ENCODE measurements at places on chromosomes 4 and X. TPM values are rescaled to one million over a fixed set of nuclear protein-coding genes. Genes with fewer than 3 reads are reported as not detected.

Gene GLOD5
- not detected for total RNA-seq

Gene HAND2
- not detected for total RNA-seq

- H3K27ac ChIP-seq = no peak overlapping the region
- no peaks in the 10 kb centered on the region for H3K4me1 ChIP-seq
These were observed 220.0 kb downstream of the ENOX2 start for GRCh38 chrX:130682990-130683389.

Gene NKX6-1
- 0.45 TPM for total RNA-seq

Gene CORIN
- total RNA-seq = 0.17 TPM

- no peaks in the 10 kb centered on the region for H3K27me3 ChIP-seq
- H3K27ac ChIP-seq = no peak overlapping the region
- H3K4me3 ChIP-seq = no peak overlapping the region
- no peak for DNase-seq
- H3K4me1 ChIP-seq = no peaks in the 10 kb centered on the region
These were observed 140.9 kb upstream of the HPGD start for GRCh38 chr4:174663216-174663615.

Gene USP26
- not detected for total RNA-seq

Gene SLC2A9
- 0.20 TPM for total RNA-seq

DNA sequence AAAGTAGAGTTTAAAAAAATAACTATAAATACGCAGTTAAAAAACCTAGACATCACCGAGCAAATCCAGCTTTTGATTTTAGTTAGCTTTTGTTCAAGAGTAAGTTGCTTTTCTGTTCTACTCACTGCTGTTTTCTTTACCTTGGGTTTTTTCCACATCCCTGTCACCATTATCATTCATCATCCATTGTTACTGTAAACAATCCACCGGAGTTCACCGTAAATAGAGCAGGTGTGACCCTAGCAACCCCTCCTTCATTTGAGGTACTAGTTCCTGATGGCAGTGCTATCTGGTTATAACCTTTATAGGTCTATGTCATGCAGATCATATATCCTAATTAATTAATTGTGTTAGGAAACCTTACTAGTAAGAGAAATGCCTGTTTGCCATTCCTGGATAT lies 43.0 kb upstream of the TEX13D start:
- peaks cover 2% of the 10 kb centered on the region for H3K4me1 ChIP-seq
- H3K4me3 ChIP-seq = no peak overlapping the region
- DNase-seq = no peak
- no peak overlapping the region for H3K27ac ChIP-seq

DNA sequence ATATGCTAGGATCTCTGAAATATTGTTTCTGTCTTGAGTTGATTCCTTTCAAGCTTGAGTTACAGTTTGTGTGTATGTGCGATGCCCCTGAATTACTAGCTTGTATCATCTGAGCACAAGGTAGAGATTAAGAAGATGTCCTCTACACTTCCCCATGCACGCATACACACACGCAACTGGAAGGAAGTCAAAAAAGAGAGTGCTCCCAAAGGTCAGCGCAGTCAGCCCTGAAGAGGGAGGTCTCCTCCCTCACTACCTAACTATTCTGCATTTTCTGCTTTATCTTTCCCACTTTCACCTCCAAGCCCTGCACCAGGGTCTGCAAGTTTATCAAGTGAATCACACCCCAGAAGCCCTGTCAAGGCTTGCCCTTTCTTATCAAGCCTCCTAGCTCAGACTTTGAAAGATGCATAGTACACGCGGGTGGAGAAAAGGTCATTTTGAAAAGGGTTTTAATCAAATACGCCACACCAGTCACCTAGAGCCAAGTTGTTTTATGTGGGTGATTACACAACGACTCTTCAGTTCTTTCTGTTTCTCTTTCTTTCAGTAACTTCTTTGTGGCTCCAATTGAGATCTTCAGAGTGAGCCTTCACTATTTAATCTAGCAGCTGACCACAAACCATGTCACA lies 127.7 kb downstream of the ASB9 start:
- no peaks in the 10 kb centered on the region for H3K4me1 ChIP-seq
- no peak overlapping the region for H3K4me3 ChIP-seq
- no peak for DNase-seq
- no peaks in the 10 kb centered on the region for H3K27me3 ChIP-seq
- no peak overlapping the region for H3K27ac ChIP-seq
- no peaks in the 10 kb centered on the region for H3K36me3 ChIP-seq

GRCh38 chr4:186192066-186192612 lies 772 bp downstream of the CYP4V2 start:
- H3K27me3 ChIP-seq = no peaks in the 10 kb centered on the region
- peaks cover 14% of the 10 kb centered on the region for H3K4me1 ChIP-seq
- peak overlapping the region; percentile 86 for H3K4me3 ChIP-seq
- no peaks in the 10 kb centered on the region for H3K36me3 ChIP-seq
- no peak overlapping the region for H3K27ac ChIP-seq
- DNase-seq = peak; percentile 72

DNA sequence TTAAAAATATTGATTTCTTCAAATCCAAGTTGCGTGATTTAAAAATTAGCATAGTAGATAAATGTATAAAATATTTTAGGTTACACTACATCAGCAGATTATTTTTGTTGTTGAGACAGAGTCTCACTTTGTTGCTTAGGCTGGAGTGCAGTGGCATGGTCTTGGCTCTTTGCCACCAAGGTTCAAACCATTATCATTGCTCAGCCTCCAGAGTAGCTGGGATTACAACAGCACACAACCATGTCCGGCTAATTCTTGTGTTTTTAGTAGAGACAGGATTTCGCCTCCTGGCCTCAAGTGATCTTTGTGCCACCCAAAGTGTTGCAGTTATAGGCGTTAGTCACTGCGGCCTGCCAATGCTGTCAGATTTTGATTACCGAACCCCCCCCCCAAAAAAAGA lies 1390.5 kb upstream of the TENM3 start:
- no peak overlapping the region for H3K4me3 ChIP-seq
- H3K27me3 ChIP-seq = no peaks in the 10 kb centered on the region
- no peak for DNase-seq

DNA sequence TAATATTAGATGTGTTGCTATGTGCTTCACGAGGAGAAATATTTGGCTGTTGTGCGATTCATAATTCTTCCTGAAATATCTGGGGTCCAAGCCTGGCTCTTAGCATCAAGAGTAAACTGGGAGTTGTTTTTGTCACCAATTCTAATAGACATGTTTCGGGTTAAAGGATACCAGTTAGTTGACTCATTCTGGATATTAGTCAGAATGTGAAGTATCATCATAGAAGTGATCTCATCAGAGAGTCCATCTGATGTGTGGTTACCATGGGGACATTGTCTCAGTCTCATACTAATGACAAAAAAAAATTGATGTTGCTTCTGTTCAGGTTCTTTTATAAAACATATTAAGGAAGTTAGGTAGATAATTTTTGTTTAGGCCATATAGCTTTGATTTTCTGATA lies 57.2 kb upstream of the MTMR1 start:
- no peaks in the 10 kb centered on the region for H3K27me3 ChIP-seq
- no peak for DNase-seq
- no peaks in the 10 kb centered on the region for H3K4me1 ChIP-seq
- no peak overlapping the region for H3K4me3 ChIP-seq
- no peaks in the 10 kb centered on the region for H3K36me3 ChIP-seq

Gene ARX
- not detected for total RNA-seq

DNA sequence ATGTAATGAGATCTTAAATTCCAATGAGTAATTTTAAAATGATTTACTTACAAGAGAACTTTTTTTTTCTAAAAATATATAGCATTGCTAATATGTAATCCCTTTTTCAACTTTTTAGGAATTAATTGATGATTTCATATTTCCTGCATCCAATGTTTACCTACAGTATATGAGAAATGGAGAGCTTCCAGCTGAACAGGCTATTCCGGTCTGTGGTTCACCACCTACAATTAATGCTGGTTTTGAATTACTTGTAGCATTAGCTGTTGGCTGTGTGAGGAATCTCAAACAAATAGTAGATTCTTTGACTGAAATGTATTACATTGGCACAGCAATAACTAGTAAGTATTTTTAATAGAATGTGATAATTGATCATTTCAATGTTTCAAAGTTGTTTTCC lies 113.2 kb downstream of the USP9X start:
- H3K4me3 ChIP-seq = no peak overlapping the region
- no peak overlapping the region for H3K27ac ChIP-seq
- no peaks in the 10 kb centered on the region for H3K4me1 ChIP-seq
- H3K36me3 ChIP-seq = peaks cover 92% of the 10 kb centered on the region
- no peak for DNase-seq

GRCh38 chrX:113400193-113400704 lies 559.6 kb upstream of the AMOT start:
- DNase-seq = peak; percentile 13
- no peak overlapping the region for H3K4me3 ChIP-seq
- no peaks in the 10 kb centered on the region for H3K27me3 ChIP-seq
- peaks cover 4% of the 10 kb centered on the region for H3K4me1 ChIP-seq
- H3K27ac ChIP-seq = peak overlapping the region; percentile 45

DNA sequence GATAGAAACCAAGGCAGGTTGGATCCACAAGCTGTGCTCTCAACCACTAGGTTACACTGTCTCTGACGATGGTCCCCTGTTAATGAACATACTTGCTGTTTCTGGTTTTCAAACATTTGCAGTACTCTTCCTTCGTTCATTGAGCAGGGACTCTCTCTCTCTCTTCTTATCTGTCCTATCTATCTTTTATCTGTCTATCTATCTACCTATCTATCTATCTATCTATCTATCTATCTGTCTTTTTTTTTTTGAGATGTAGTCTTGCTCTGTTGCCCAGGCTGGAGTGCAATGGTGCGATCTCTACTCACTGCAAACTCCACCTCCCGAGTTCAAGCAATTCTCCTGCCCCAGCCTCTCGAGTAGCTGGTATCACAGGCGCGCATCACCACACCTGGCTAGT lies 9.4 kb upstream of the CT47C1 start:
- no peaks in the 10 kb centered on the region for H3K4me1 ChIP-seq
- DNase-seq = no peak
- no peak overlapping the region for H3K4me3 ChIP-seq
- no peak overlapping the region for H3K27ac ChIP-seq
- H3K27me3 ChIP-seq = no peaks in the 10 kb centered on the region

- H3K27me3 ChIP-seq = no peaks in the 10 kb centered on the region
- H3K36me3 ChIP-seq = peaks cover 39% of the 10 kb centered on the region
- no peak overlapping the region for H3K4me3 ChIP-seq
- H3K27ac ChIP-seq = no peak overlapping the region
These were observed 95.0 kb downstream of the ZNF827 start for GRCh38 chr4:145843639-145844038.

GRCh38 chr4:175818406-175818805 lies 6.3 kb upstream of the GPM6A start:
- H3K4me3 ChIP-seq = no peak overlapping the region
- no peaks in the 10 kb centered on the region for H3K27me3 ChIP-seq
- H3K36me3 ChIP-seq = no peaks in the 10 kb centered on the region
- no peak for DNase-seq
- H3K4me1 ChIP-seq = peaks cover 2% of the 10 kb centered on the region
- no peak overlapping the region for H3K27ac ChIP-seq

GRCh38 chrX:30141966-30142365 lies 73.4 kb upstream of the MAGEB2 start:
- H3K27ac ChIP-seq = no peak overlapping the region
- no peaks in the 10 kb centered on the region for H3K36me3 ChIP-seq
- H3K4me1 ChIP-seq = no peaks in the 10 kb centered on the region
- no peak overlapping the region for H3K4me3 ChIP-seq
- H3K27me3 ChIP-seq = no peaks in the 10 kb centered on the region

Gene XK
- 1.1 TPM for total RNA-seq

DNA sequence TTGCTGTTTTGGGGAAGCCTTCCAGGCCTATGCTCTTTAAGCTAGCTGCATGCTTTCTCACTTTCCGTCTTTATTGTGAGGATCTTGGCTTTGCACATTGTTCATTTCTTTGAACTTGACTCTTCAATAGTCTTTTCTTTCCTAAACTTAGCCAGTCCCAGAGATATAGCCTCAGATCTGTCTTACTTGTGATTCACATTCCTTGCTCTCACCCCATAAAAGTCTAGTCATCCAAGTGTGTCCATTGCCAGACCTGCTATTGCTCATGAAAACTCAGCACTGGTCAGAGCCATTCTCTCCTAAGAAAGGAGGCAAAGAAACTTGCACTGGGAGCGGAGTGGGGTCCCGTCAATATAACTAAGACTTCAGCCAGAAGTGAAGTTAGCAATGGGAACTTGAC lies 275.0 kb upstream of the CTSO start:
- no peak for DNase-seq
- H3K4me3 ChIP-seq = no peak overlapping the region
- H3K27ac ChIP-seq = no peak overlapping the region
- H3K36me3 ChIP-seq = no peaks in the 10 kb centered on the region
- no peaks in the 10 kb centered on the region for H3K4me1 ChIP-seq
- H3K27me3 ChIP-seq = no peaks in the 10 kb centered on the region

Gene GUCY1B1
- total RNA-seq = 2.9 TPM

GRCh38 chr4:70849291-70849690 lies 9.6 kb upstream of the GRSF1 start:
- no peaks in the 10 kb centered on the region for H3K27me3 ChIP-seq
- H3K4me1 ChIP-seq = no peaks in the 10 kb centered on the region

Gene DYNLT3
- 3.7 TPM for total RNA-seq

DNA sequence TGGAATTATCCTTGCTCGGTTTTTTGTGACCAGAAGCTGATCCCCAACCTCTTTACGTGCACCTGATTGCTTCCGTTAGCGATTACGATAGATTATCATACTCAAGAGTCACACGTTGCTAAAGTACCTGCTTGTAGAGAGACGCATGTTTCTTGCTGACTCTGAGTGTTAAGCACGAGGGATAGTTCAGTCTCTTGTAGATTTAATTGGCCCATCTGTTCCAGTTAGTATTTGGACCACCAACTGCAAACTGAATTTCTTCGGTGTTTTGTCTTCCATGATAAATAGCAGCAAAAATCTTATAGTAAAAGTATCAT lies 516 bp upstream of the COX18 start:
- H3K27ac ChIP-seq = peak overlapping the region; percentile 92
- no peak for DNase-seq
- no peaks in the 10 kb centered on the region for H3K36me3 ChIP-seq
- peak overlapping the region; percentile 87 for H3K4me3 ChIP-seq
- H3K4me1 ChIP-seq = peaks cover 2% of the 10 kb centered on the region

Gene XAGE5
- not detected for total RNA-seq

DNA sequence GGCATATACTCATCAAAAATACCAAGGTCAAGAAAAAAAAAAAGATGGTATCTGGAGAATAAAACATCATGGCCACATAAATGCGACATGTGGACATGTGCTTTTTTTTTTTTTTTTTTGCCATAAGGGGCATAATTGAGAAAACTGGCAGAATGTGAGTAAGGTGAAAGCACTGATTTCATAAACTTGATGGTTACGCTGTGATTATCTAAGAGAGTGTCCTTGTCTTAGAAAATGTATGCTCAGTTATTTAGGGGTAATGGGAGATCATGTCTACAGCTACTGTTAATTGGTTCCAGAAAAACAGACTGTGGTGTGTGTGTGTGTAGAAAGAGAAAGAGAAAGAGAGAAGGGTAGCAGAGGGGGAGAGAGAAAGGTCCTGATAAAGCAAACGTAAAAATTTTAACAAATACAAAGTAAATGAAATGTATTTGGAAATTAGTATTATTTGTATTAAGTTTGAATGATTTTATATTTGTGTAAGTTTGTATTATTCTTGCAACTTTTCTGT lies 8.1 kb downstream of the DNAJB14 start:
- no peak for DNase-seq
- H3K27ac ChIP-seq = no peak overlapping the region
- no peaks in the 10 kb centered on the region for H3K4me1 ChIP-seq
- H3K4me3 ChIP-seq = no peak overlapping the region

Data from H1 (cell line).